Lower leg skin (tissue), 4 donors: ENCODE measurements at places on chromosomes 16 and 17.

GRCh38 chr17:3885271-3885670 is 7.6 kb downstream of the CAMKK1 start:
- no peak for DNase-seq

DNA sequence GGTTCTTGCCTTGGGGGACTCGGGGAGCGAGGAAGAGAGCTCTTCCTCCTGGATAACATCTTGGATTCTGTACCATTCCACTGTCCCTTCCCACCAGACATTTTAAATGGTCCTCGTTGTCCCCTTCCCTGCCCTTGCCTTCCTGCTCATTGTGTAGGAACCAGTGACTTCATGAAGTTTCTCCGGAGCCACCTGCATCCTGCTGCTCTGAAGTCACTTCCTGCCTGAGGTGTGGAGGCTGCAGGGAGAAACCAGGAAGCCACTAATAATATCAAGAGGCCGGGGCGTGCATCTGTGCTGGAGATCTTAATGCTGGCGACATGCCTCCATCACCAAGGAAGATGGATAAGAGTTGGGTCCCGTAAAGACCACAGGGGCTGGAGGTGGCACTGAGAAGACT is 6.2 kb upstream of the SLC16A13 start:
- DNase-seq, result no peak

DNA sequence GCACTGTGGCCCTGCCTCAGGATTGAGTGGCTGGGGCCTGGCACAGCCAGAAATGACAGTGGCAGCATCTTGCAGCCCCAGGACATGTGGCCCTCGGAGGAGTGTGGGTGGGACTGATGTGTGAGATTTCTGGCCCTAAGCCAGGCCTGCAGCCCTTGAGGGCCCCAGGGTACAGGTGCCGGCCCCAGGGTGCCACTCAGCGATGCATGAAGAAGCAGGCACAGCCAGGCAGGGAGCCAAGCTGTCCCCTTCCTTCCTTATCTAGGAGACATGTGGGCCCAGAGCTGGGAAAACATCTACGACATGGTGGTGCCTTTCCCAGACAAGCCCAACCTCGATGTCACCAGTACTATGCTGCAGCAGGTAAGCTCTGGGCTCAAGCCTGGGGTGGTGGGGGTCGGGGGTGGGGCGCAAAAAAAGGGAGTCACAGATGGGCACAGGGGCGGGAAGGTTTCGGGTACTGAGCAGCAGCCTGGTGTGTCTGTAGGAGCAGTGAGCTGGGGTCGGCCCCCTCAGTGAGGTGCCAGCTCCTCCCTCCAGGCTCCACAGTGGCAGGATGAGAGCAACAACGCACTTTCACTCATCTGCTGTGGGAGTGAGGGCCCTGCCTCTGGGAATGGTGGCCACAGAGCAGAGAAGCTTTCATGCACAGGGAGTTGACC is 4.1 kb downstream of the ACE start:
- no peak for DNase-seq

GRCh38 chr17:18851201-18851600 is 6.7 kb upstream of the PRPSAP2 start:
- no peak for DNase-seq

DNA sequence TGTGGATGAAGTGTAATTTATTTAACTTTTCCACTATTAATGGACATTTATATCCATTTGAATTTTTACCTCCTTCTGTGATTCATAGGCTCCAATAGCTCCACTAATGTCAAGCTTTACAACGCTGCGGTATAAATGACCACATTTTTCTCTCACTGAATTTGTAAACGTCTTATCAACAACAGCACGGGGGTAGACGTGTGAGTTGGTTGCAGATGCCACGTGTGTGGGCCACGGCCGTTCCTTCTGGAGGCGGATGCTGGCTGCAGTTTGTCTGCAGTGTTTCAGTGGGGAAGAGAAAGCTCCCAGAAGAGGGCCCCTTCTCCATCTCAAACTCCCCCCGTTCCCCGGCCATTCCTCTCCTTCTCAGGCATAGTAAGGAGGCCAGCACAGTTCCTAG is 68.2 kb upstream of the XYLT1 start:
- no peak for DNase-seq

DNA sequence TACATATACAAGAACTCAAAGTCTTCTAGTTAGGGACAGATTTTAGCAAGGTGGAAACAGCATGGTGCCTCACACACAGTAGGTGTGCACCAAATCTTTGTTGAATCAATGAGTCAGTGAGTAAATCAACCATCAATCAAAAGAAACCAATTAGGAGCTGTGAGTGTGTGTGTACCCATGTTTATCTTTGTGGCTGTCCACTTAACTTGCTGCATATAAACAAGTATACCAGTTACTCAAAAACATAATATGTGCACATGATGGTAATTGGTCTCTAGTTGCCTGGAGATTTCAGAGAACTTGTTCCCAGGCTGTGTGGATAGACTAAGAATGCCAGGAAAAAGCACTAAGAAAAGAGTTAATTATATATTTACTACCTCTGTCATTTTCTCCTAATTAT is 272.2 kb upstream of the CCL2 start:
- no peak for DNase-seq

DNA sequence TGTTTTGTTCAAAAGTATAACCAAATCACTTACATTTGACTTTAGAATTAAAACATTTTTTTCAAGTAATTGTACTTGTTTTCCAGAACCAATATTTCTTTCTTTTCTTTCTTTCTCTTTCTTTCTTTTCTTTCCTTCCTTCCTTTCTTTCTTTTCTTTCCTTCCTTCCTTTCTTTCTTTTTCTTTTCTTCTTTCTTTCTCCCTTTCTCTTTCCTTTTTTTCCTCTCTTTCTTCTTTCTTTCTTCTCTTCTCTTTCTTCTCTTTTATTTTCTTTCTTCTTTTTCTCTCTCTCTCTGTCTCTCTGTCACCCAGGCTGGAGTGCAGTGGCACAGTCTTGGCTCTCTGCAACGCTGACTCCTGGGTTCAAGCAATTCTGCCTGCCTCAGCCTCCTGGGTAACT is 26.4 kb upstream of the PSMC5 start:
- DNase-seq, result no peak

- DNase-seq, result no peak
Measured at GRCh38 chr17:46732754-46733398, 85.6 kb downstream of the WNT3 start.

GRCh38 chr16:22267764-22268163 is 29.4 kb upstream of the POLR3E start:
- DNase-seq, result no peak

GRCh38 chr17:75507733-75508719 is 7.3 kb downstream of the CASKIN2 start:
- no peak for DNase-seq

GRCh38 chr16:89364606-89365005 is 125.8 kb downstream of the ANKRD11 start:
- no peak for DNase-seq
